SK-N-DZ (cell line): ENCODE measurements at places on chromosomes 6 and 20.

- no peak for DNase-seq
Measured at GRCh38 chr6:90483116-90483839, 103.6 kb downstream of the MAP3K7 start.

DNA sequence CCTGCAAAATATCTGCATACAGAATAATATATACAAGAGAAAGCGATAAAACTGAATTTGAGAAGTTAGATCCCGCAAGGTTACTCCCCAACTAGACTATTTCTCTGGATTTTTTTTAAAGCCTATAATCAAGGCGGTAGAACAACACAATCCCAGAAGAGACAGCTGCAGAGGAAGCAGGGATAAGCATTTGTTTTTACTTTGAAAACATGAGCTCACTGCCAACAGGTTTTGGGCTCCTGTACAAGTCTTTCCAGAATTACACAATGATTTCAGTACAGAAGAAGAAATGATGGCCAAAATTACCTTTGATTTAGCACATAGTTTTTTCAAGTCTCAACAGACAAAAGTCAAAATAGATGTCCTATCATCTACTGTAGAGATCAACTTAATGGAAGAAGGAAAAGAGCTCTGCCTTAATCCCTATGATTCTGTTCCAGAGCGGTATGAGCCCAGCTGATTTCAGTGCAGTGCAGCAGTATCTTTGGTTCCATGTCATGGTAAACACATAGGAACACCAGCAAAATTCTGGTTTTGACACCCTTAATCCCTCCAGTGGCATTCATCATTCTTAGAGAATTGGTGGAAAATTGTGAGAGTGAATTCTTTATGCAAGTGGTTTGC is 304.3 kb downstream of the HDGFL1 start:
- no peak for DNase-seq

DNA sequence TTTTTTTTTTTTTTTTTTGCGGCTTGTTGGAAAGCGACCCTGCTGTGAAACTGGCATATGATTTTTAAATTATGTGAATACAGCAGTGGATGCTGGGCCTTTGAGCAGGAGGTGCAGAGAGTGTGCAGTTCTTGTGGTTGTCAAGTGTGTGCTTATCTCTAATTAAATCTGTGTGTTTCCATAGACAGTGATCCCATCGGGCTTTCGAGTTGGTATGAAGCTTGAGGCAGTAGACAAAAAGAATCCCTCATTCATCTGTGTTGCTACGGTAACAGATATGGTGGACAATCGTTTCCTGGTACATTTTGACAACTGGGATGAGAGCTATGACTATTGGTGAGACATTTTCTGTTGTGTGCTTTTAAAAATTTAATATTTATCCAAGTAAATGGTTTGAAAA is 52.4 kb downstream of the L3MBTL3 start:
- peak; percentile 10 for DNase-seq

DNA sequence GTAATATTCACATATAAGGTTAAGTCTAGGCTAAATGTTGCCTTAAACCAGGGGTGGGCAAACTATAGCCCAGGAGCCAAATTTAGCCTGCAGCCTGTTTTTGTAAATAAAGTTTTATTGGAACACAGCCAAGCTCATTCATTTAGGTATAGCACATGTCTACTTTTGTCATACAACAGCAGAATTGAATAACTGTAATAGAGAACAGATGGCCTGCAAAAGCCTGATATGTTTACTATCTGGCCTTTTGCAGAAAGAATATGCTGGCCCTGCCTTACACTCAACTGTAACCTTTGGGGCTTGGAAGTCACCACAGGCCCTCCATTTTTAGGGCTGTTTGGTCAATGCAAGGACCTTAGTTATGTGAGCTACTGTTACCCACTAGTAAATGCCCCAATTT is 17.7 kb upstream of the BCLAF1 start:
- DNase-seq: peak; percentile 27

DNA sequence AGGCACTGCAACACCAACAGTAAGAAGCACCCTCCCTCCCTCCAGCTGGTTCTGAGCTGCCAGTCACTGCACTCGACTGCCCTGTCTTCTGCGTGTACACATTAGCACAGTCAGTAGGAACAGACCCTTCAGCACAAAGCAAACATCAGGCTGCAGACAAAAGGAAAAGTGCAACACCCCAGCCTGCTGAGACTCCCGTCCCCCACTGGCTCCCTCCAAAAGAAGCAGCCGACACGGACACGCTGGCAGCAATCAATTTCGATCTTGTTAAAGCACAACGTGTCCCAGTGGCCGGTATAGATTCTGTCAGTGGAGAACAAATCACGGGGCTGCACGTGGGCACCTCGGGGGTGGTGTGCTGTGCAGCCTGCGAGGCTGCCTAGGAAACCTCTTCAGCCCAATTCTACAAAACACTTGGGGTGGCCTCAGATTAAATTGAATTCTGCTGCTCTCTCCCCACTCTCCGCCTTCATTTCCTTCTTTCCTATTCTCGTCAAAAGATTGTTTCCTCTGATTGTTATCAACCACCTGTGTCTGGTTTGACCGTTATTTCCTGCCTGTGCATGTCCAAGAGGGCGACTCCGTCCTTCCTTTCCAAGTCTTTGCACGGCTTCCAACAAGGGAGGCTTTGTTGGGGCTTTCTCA is 38.7 kb downstream of the TRAF3IP2 start:
- DNase-seq: peak; percentile 48

DNA sequence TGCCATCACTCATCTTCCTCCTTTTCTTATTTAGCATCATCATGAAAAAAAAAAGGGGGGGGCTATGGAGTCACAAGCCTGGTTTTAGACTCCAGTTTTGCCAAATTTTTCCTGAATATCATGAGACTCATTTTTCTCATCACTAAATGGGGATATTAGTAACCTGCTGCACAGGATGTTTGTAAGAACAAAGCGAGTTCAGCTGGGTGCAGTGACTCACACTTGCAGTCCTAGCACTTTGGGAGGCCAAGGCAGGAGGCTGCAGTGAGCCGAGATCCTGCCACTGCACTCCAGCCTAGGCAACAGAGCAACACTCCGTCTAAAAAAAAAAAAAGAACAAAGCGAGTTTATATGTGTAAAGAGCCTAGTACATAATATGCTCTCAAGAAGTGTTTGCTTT is 82.8 kb downstream of the TFAP2A start:
- DNase-seq: no peak

GRCh38 chr6:17395112-17395511 is 1.7 kb downstream of the CAP2 start:
- no peak for DNase-seq

GRCh38 chr6:70764706-70765105 is 97.0 kb downstream of the SMAP1 start:
- DNase-seq: no peak

DNA sequence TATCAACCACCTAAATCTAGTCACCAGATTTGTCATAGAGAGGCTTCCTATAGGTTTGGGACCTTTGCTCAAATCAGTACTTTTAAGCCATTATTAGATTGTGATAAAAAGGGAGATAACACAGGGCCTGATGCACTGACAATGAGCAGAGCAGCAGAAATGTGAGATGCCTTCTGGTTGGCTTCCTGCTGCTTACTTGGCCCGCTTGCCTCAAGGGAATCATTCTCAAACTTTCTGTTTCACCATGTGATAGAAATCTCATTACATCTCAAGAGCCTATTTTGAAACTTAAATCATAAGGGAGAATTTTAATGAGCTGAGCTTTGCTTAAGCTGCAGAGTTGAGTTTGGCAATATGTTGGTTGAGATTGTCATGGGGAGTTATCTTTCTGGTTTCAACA is 606.0 kb downstream of the DHX35 start:
- DNase-seq: peak; percentile 95

DNA sequence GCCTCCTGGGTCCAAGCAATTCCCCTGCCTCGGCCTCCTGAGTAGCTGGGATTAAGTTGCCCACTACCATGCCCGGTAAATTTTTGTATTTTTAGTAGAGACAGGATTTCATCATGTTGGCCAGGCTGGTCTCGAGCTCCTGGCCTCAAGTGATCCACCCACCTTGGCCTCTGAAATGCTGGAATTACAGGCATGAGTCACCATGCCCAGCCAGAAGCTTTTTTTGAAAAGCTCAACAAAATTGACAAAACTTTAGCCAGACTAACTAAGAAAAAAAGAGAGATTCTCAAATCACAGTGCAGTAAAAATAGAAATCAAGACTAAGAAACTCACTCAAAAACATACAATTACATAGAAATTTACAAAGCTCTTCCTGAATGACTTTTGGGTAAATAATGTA is 420.6 kb downstream of the COL12A1 start:
- no peak for DNase-seq

DNA sequence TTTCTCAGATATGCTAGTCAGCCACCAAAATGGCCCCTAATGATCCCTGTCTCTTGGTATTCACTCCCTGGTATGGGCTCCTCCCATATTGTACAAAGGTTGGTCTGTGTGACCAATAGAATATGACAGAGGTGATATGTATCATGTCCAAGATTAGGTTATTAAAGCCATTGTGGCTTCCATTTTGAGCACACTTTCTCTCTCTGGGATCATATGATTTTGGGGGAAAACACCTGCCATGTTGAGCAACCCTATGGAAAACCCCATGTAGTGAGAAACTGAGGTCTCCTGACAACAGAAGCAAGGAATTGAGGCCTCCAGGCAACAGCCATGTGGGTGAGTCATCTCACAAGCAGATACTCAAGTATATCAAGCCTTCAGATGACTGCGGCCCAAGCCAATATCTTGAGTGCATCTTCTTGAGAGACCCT is 7.1 kb upstream of the ZNF318 start:
- no peak for DNase-seq

DNA sequence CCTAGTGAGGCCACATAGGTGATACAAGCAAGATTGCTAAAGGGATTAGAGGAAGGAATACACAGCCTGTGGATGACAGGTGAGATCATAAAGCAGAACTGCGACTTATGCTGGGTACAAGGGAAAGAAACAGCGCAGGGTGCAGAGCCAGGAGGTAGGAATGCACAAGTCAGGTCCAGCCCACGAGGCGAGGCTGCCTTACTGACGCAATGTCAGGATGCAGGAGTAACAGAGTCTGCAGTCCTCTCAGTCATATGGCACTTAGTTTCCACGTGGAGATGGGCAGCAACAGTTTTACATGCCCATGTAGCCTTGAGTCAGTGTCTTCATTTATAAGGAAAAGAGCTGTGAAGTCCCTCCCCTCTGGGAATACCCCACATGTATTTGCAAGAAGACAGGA is 210.9 kb downstream of the SYNE1 start:
- no peak for DNase-seq

DNA sequence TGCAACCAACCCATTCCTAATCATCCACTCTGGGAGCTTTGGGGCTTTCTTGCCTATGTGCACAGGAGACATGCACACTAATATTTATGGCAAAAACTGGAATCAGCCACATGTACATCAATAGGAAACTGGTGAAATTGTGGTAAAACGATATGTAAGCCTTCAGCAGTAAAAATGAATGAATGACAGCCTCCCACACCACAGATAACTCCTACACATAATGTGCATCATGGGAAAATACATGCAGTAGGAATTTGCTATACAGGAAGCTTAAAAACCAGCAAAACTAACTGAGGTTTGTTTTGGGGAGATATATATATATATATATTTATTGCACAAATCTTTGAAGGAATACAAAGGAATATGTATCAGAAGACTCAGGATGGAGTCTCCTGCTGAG is 47.6 kb downstream of the HLA-G start:
- DNase-seq: no peak

- DNase-seq: no peak
Measured at GRCh38 chr20:48880331-48880730, 41.2 kb upstream of the ARFGEF2 start.

DNA sequence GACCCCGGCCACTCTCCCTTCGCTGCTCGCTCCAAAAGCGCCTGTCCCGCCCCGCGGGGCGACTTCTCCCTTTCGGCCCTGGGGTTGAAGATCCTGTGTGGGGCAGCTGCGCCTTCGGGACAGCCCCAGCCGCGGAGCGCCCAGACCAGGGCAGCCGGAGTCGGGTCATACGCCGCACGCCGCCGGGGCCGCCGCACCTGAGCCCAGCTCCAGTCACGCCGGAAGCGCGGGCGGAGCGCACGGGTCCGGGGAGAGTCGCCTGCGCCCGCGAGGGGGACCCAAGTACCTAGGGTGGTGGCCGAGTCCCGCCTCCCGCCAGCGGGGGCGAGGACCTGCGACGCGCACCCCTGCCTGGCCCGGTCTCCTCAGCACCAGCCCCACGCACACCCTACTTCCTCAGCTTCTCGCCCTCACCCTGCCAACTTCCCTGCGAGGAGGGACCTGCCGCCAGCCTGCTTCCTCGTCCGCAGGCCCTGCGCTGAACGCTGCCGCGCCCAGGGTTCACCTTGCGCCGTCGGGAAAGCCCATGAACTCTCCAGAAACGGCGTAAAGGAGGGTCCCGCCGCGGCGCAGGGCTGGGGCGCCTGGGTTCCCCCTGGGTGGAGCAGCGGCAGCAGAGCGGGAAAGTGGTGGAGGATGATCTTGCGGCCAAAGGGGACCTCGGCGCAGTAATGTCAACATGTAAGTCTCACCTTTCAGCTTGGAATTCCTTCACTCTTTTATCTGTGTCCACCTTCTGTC is at the start of gene ADGRG6:
Gene ADGRG6, plus strand, starts transcription at position 357 of the 741 bp plus-strand sequence. Its CDS starts 323 bp downstream, at position 680.
- DNase-seq: peak; percentile 42

GRCh38 chr6:70396796-70397729 is 16.2 kb upstream of the FAM135A start:
- no peak for DNase-seq

GRCh38 chr6:91447081-91447480 is 860.2 kb upstream of the MAP3K7 start:
- DNase-seq: no peak

DNA sequence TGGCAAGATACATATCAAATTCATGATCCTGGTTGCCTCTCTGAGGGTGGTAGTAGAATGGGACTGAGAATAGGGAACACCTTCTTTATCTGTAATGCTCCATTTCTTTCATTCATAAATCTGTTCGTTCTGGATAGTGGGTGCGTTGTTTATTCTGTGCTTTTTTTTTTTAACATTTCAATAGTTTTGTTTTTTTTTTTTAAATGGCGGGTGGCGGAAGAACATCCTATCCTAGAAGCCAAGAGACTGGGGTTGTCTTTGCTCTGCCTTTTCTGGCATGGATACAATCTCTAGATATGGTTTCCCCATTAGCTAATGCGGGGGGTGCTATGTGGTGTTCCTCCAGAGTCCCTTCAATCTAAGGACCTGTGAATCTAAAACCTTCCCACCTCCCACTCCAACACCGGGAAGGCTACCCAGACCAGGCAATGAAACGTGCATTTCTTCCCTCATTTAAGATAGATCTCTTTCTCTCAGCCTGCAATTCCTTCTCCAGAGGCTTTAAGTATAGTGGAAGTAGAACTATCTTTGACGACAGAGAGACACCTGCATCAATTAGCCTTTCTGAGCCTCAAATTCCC is 883 bp upstream of the CCDC28A start:
- no peak for DNase-seq

DNA sequence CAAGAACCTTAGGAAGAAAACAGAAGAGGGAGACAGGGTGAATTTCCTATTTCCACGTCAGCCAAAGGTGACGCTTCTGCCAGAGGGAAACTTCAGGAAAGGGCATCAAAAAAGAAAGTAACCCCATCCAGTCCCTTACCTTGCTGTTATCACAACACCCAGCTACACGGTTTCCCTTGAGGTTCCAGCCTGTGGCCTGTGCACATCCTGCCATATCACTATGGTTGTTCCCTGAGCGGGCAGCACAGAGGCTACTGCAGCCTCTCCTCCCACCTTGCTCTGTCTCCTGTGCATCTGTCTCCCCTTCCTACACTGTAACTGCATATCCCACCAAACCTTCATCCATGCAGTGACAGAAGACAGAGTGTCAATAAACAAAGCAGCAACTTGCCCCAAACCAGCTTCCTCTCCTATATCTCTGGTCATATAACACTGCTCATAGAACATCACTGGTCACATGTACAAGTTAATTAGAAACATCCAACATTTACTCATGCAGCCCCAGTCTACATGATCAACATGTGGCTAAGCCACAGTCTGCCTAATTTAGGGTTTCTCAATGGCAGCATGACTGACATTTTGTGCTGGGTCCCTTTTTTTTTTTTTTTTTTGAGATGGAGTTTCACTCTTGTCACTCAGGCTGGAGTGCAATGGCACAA is 54.7 kb downstream of the GFOD1 start:
- DNase-seq: no peak
